ENCODE measurements at places on chromosomes 13 and 19. TPM values are rescaled to one million over a fixed set of nuclear protein-coding genes. Genes with fewer than 3 reads are reported as not detected.

DNA sequence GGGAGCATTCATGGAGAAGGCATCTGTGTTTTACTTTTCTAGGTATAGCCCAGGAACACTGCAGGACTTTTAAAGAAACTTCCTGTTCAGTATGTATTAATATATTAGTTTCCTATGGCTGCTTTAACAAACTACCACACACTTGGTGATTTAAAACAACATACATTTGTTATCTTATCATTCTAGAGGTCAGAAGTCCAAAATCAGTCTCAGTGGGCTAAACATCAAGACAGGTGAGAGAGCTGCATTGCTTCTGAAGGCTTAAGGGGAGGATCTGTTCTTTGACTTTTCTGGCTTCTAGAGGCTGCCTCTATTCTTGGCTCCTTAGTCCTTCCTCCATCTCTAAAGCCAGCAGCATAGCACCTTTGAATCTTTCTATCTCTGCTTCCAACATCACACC lies 37.6 kb upstream of the DIAPH3 start:
- no peaks in the 10 kb centered on the region for H3K27me3 ChIP-seq
- no peaks in the 10 kb centered on the region for H3K4me1 ChIP-seq

DNA sequence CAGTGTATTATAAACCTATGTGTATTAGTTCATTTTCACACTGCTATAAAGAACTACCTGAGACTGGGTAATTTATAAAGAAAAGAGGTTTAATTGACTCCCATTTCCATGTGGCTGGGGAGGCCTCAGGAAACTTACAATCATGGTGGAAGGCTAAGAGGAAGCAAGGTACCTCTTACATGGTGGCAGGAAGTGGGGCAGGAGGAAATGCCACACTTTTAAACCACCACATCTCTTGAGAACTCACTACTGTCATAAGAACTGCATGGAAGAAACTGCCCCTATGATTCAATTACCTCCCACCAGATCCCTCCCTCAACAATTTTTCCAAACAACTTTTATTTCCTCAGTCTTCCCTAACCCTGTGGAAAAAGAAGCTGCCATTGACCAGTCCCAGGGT lies 14.5 kb upstream of the TPP2 start:
- peak; percentile 32 for DNase-seq
- no peaks in the 10 kb centered on the region for H3K27me3 ChIP-seq
- H3K36me3 ChIP-seq, result no peaks in the 10 kb centered on the region
- H3K4me3 ChIP-seq, result no peak overlapping the region

- H3K27ac ChIP-seq, result no peak overlapping the region
- no peaks in the 10 kb centered on the region for H3K27me3 ChIP-seq
- DNase-seq, result no peak
- no peak overlapping the region for H3K4me3 ChIP-seq
- no peaks in the 10 kb centered on the region for H3K36me3 ChIP-seq
Measured at GRCh38 chr19:2670217-2670616, 32.3 kb downstream of the GNG7 start.

GRCh38 chr19:41420101-41420880 lies 6.9 kb downstream of the B3GNT8 start:
- peaks cover 53% of the 10 kb centered on the region for H3K36me3 ChIP-seq
- DNase-seq, result no peak
- H3K4me1 ChIP-seq, result peaks cover 31% of the 10 kb centered on the region
- H3K27me3 ChIP-seq, result no peaks in the 10 kb centered on the region
- H3K4me3 ChIP-seq, result no peak overlapping the region

DNA sequence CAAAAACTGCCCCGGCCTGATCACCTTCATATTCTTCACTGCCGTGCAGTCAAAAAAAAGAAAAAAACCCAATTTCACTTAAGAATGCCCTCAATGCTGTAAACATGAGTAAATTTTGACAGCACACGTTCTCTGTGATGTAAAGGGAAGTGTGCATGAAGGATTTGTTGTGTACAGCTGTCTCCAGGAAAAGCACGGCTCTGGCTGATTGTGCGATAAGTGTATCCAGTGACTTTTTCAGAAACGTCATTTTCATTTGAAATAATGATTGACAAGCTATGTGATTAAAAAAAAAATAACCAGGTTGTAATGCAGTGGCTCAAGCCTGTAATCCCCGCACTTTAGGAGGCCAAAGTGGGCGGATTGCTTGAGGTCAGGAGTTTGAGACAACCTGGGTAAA lies 39.6 kb downstream of the ANKRD10 start:
- peaks cover 4% of the 10 kb centered on the region for H3K27me3 ChIP-seq
- H3K4me1 ChIP-seq, result peaks cover 16% of the 10 kb centered on the region
- no peak overlapping the region for H3K27ac ChIP-seq
- H3K4me3 ChIP-seq, result no peak overlapping the region
- DNase-seq, result no peak
- H3K36me3 ChIP-seq, result no peaks in the 10 kb centered on the region

GRCh38 chr19:7904074-7905020 lies 670 bp downstream of the MAP2K7 start:
- no peaks in the 10 kb centered on the region for H3K27me3 ChIP-seq
- H3K4me1 ChIP-seq, result peaks cover 32% of the 10 kb centered on the region

DNA sequence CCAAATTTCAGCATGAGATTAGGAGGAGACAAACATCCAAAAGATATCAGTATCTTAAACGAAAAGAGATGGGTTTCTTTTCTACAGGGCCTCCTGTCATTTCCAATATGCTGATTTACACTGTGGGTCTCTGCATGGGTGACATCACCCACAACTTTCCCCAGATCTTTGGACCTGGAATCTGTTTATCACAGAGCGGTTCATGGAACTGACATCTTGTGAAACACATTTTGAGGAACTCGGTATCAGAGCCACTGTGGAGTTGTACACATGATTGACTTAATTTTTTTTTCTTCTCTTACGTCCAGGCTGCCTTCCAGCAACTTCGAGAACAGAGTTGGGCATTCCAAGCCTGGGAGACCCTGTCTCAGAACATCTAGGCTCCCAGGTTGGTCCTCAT lies 80.2 kb upstream of the SERP2 start:
- no peaks in the 10 kb centered on the region for H3K36me3 ChIP-seq
- H3K27me3 ChIP-seq, result peaks cover 2% of the 10 kb centered on the region
- DNase-seq, result no peak
- no peak overlapping the region for H3K27ac ChIP-seq
- H3K4me1 ChIP-seq, result no peaks in the 10 kb centered on the region

- DNase-seq, result no peak
- H3K27ac ChIP-seq, result no peak overlapping the region
- no peak overlapping the region for H3K4me3 ChIP-seq
- H3K36me3 ChIP-seq, result no peaks in the 10 kb centered on the region
Measured at GRCh38 chr19:28569132-28570131, 643.5 kb downstream of the UQCRFS1 start.

DNA sequence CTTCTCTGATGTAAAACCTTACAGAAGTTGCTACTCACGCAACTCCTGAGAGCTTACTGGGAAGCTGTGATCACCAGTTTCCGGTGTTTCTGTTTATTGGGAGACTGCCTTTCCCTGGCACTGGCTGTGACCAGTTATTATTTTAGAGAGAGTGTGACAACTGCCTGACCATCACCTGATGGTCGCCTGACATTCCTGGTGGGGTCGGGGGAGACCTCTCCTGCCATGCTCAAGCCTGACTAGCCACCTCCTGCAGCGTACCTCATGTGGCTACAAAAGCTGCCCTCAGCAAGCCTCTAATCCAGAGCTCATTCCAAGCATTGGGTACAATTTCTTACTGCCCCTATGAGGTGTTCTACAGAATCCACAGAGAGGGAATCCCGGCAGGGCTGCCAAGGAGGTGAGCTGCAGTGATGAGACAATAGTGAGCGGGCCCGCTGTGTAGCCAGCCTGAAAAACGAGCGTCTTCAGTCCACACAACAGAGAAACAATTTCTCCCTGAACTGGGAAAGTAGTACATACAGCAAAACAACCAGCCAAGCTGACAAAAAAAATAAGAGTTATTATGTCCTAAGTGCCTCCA lies 28.7 kb downstream of the GJA3 start:
- peaks cover 21% of the 10 kb centered on the region for H3K27me3 ChIP-seq
- no peak for DNase-seq
- H3K4me3 ChIP-seq, result no peak overlapping the region

- peaks cover 23% of the 10 kb centered on the region for H3K4me1 ChIP-seq
- no peak overlapping the region for H3K27ac ChIP-seq
- DNase-seq, result no peak
- H3K27me3 ChIP-seq, result no peaks in the 10 kb centered on the region
- H3K36me3 ChIP-seq, result no peaks in the 10 kb centered on the region
Measured at GRCh38 chr19:58349590-58349989, 3.7 kb downstream of the A1BG start.

- H3K36me3 ChIP-seq, result no peaks in the 10 kb centered on the region
- H3K27ac ChIP-seq, result no peak overlapping the region
- no peak overlapping the region for H3K4me3 ChIP-seq
Measured at GRCh38 chr13:45678282-45678681, 23.8 kb upstream of the CBY2 start.

DNA sequence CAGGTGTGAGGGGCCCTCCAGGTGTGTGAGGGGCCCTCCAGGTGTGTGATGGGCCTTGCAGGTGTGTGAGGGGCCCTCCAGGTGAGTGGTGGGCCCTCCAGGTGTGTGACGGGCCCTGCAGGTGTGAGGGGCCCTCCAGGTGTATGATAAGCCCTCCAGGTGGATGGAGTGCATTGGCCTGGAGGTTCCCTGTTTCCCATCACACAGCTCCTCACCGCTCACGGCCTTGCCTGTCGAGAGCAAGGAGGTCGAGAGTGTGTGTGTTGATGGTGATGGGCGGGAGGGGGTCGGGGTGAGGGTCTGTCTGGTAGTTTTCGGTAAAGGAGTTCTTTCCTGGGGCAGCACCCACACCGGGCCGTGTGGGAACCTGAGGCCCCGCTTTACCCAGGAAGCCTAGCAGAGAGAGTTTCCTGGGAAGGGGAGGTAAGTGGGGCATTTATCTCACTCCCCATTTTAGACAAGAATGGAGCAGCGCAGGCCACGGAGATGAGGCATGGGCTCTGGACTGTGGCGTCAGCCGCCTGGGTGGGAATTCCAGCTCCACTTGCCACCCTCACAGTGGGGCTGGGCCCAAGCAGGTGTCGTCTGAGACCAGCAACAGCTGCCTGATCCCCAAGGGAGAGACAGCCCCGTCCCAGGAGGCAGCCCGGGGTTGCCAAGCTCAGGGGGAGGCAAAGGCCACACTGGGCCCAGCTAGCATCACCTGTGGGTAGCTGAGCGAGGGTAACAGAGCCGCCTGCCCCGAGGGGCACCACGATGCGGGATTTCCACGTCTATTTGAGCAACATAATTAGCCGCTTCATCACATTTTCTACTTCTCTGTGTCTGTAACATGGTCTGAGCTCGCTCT lies 10.9 kb upstream of the GAS6 start:
- peaks cover 31% of the 10 kb centered on the region for H3K4me1 ChIP-seq
- DNase-seq, result no peak
- H3K36me3 ChIP-seq, result no peaks in the 10 kb centered on the region
- H3K4me3 ChIP-seq, result no peak overlapping the region
- peaks cover 7% of the 10 kb centered on the region for H3K27me3 ChIP-seq

- peaks cover 5% of the 10 kb centered on the region for H3K36me3 ChIP-seq
- H3K4me1 ChIP-seq, result peaks cover 21% of the 10 kb centered on the region
- no peak overlapping the region for H3K27ac ChIP-seq
Measured at GRCh38 chr19:6259312-6259861, 20.4 kb downstream of the MLLT1 start.

DNA sequence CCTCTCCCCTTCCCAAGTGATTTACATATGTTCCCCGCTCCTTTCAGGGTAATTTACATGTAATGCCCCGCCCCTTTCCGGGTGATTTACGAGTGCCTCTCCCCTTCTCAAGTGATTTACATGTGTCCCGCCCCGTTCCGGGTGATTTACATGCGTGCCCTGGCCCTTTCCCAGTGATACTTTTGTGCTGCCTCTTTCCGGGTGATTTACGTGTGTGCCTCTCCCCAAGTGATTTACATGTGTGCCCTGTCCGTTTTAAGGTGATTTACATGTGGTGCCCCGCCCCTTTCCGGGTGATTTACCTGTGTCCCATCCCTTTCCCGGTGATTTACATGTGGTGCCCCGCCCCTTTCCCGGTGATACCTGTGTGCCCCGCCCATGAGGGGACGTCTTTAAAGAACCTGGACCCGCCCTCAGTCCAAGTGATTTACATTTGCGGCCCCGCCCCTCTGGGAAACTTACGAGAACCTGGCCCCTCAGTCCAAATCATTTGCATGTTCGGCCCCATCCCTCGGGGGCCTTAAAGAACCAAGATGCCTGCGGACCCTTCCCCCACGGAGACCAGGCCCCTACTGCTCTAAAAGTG lies 559 bp upstream of the LENG9 start:
- DNase-seq, result peak; percentile 93
- H3K4me1 ChIP-seq, result peaks cover 30% of the 10 kb centered on the region
- H3K27me3 ChIP-seq, result no peaks in the 10 kb centered on the region
- H3K27ac ChIP-seq, result peak overlapping the region; percentile 83

DNA sequence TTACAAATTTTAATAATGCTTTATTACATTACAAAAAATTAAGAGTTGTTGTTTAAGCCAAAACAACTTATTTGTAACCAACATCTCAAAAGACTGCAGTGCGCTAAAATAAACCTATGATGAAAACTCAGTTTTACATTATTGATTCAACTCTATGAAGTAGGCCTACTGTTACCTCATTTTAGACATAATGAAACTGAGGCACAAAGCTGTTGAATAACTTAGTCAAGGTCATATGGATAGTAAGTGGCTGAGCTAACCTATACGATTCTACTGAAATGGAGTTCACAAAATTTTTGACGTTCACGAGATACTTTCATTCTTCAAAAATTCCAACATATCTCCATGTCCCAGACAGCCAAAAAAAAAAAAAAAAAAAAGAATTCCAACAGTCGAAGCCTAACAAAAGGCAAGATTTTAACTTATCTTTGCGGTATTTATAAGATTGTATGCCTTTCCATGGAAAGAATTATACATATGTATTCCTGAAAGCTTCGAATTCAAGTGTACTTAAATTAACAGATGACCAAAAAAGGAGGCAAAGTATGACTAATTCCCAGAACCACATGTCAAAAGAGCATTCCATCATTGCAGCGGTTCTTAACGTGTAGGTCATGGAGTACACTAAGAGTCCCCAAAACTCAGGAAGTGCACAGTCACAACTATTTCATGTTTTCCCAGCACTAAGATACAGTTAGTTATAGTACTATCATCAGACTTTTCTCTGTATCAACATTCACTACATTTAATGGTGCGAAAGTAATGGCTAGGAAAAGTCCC lies 69.4 kb downstream of the PSPC1 start:
- H3K27me3 ChIP-seq, result no peaks in the 10 kb centered on the region
- H3K27ac ChIP-seq, result no peak overlapping the region
- DNase-seq, result no peak
- H3K4me1 ChIP-seq, result no peaks in the 10 kb centered on the region
- H3K36me3 ChIP-seq, result peaks cover 8% of the 10 kb centered on the region
- H3K4me3 ChIP-seq, result no peak overlapping the region

RFPL4A gene
- total RNA-seq, result not detected

PTH2 gene
- not detected for total RNA-seq

HCST gene
- total RNA-seq, result 307 TPM

NAA16 gene
- 49.4 TPM for total RNA-seq

PTPRH gene
- total RNA-seq, result not detected

MEDAG gene
- total RNA-seq, result not detected

GRIK5 gene
- total RNA-seq, result 2.1 TPM

DZIP1 gene
- total RNA-seq, result not detected

TMEM59L gene
- not detected for total RNA-seq

Measured in natural killer cell (primary cell).